ENCODE measurements at places on chromosomes 12 and 14. TPM values are rescaled to one million over a fixed set of nuclear protein-coding genes. Genes with fewer than 3 reads are reported as not detected.
A peak's percentile ranks its signal among the peaks of the same experiment; 100 is the strongest.

GRCh38 chr14:52333823-52334657 is 19.9 kb downstream of the PTGER2 start:
- peak; percentile 74 for DNase-seq

DNA sequence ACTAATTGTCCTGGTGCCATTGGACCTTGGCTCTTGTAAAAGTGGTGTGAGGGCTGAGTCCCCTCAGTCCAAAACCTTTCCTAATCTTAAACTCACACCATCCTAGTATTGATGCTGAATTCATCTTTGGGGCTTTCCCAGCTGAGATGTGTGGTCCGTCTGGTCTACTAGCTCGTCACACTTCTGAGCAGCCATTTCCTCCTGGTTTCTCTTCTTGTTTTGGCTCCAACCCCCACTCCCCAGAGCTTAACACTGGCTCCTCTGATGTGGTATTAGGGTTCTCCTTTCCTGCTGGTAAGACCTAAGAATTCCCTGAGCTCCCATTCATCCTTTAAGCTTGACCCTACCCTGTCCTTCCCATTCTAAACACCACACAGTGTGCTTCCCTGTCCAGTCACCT is 900.6 kb downstream of the VRK1 start:
- no peak for DNase-seq

- DNase-seq: no peak
Observed at GRCh38 chr14:22558221-22558913, 30.7 kb downstream of the DAD1 start.

GRCh38 chr12:94536040-94536965 is 76.6 kb upstream of the CEP83 start:
- no peak for DNase-seq

DNA sequence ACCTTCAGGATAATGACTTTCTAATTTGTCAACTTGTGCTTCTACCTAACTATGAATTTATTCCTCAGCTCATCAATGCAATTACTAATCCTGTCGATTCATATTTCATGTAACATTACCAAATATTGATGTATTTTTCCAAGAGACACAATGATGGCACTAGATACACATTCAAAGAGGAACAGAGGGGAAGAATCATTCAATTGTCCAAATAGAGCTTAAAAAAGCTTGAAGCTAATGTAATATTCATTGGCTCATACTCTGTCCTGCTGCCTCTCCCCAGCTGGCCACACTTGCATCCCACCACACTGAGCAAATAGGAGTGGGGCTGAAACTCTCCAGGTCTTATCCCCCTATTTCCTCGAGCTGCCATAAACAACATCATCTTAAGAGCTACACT is 9.3 kb downstream of the TESPA1 start:
- DNase-seq: no peak

Gene KLRK1
- total RNA-seq: not detected
